ENCODE measurements at places on chromosomes 7 and 10. TPM values are rescaled to one million over a fixed set of nuclear protein-coding genes. Genes with fewer than 3 reads are reported as not detected.

GRCh38 chr7:50528266-50529092 lies 36.7 kb downstream of the DDC start:
- H3K36me3 ChIP-seq: no peaks in the 10 kb centered on the region
- DNase-seq: no peak
- H3K27me3 ChIP-seq: no peaks in the 10 kb centered on the region
- H3K4me1 ChIP-seq: peaks cover 13% of the 10 kb centered on the region

DNA sequence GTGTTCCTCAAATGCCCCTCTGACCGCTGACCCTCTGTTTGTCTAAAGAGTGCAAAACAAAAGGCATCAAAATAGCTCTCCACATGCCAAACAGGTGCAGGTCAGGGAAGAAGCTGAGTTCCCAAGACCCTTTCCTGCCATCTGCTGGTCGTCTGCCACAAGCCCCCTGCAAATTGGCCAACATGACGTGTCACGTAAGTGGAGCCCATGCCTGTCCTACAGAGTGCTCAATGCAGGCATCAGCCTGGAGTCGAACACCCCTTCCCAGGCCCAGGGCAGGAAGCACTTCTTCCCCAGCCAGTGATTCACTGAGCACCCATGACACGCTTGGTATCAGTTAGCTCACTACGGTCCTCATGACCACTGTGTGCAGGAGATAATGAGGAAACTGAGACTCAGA lies 14.1 kb downstream of the TMEM72 start:
- no peaks in the 10 kb centered on the region for H3K4me1 ChIP-seq
- no peak overlapping the region for H3K4me3 ChIP-seq
- no peaks in the 10 kb centered on the region for H3K36me3 ChIP-seq
- DNase-seq: no peak
- no peak overlapping the region for H3K27ac ChIP-seq
- H3K27me3 ChIP-seq: peaks cover 3% of the 10 kb centered on the region

DNA sequence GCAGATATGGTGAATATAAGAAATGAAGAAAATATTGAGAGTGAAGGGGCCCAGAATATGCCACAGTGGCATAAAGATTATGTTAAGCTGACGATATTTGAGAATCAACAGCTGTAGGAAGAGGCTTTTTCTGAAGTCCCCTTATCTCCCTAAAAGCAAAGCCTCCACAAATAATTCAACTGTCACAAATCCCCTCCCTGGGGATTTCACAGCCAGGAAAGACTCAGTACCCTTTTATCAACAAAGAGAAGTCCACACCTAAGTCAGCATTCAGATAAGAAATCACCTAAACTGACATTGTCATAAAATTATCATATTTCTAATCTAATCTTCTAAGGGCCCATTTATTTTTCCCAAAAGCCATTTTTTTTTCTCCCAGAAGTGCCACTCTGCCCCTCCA lies 284.9 kb upstream of the VWC2 start:
- H3K4me1 ChIP-seq: no peaks in the 10 kb centered on the region
- no peaks in the 10 kb centered on the region for H3K27me3 ChIP-seq
- H3K4me3 ChIP-seq: no peak overlapping the region

DNA sequence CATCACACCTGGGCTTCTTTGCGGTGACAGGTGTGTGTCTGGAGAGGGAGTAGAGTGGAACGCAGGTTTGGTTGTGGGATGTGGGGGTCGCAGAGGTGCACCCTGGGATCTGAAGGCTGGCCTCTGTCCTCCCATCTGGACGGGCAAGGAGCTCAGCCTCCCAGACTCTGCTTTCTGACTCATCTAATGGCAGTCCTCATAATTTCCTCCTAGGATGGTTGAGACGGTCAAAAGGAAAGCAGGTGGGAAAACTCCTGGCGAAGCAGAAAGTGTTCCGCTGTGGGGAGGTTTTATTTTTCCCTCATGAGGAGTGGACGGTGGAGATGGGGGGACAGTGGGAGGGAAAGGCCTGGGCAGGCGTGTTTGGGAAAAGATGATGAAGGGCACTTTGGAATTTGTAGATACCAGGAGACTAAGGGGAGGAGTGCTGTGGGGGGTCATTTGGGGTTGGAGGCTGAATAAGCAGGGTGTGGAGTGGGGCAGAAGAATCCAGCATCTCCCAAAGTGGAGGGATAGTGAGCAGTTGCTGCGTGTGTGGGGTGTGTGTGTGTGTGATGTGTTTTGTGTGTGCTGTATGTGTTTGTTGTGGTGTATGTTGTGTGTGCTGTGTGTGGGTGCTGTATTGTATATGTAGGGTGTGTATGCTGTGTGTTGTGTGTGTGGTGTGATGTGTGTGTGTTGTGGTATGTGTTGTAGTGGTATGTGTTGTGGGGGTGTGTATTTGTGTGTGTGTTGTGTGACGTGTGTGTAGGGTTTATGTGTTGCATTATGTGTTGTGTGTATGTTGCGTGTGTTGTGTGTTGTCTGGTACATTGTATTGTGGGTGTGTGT lies 97.2 kb upstream of the PODXL start:
- H3K27ac ChIP-seq: no peak overlapping the region
- DNase-seq: no peak
- no peaks in the 10 kb centered on the region for H3K27me3 ChIP-seq
- H3K4me3 ChIP-seq: no peak overlapping the region
- H3K4me1 ChIP-seq: peaks cover 9% of the 10 kb centered on the region
- no peaks in the 10 kb centered on the region for H3K36me3 ChIP-seq

The IDI2 gene
- total RNA-seq: not detected
